Right ventricle myocardium superior (tissue), 1 donor: ENCODE measurements at places on chromosomes 11 and 22.

DNA sequence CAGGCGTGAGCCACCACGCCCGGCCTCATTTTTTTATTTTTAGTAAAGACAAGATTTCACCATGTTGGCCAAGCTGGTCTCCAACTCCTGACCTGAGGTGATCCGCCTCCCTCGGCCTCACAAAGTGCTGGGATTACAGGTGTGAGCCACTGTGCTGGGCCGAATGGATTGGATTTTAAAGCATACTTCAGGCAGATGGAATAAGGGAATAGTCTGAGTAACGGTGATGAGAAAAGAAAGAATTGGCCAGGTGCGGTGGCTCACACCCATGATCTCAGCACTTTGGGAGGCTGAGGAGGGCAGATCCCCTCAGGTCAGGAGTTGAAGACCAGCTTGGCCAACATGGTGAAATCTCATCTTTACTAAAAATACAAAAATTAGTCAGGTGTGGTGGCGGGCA lies 2.1 kb upstream of the CBL start:
- DNase-seq: peak; percentile 20

DNA sequence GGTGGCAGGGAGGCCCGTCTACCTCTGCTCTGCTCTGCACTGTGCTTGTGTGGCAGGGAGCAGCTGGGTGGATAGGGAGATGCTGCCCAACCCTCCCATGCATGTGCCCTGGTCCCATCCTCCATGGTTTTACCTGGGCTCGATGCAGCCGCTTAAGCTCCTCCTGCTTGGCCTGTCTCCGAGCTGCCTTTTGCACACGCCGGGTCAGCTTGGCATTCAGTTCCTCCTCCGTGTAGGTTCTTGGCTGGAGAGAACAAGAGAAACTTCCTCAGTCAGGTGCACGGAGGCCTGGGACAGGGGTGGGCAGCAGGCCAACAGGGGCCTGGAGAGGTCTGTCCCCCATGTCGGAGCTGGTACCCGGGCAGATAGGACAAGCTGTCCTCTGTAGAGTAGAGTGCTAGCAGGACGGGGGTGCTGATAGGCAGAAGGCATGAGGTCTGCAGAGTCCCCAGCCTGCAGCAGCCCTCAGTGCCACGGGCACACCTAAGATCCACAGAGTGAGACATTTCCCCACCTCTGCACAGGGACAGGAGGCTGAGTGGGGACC lies 36.4 kb upstream of the BID start:
- DNase-seq: peak; percentile 71

DNA sequence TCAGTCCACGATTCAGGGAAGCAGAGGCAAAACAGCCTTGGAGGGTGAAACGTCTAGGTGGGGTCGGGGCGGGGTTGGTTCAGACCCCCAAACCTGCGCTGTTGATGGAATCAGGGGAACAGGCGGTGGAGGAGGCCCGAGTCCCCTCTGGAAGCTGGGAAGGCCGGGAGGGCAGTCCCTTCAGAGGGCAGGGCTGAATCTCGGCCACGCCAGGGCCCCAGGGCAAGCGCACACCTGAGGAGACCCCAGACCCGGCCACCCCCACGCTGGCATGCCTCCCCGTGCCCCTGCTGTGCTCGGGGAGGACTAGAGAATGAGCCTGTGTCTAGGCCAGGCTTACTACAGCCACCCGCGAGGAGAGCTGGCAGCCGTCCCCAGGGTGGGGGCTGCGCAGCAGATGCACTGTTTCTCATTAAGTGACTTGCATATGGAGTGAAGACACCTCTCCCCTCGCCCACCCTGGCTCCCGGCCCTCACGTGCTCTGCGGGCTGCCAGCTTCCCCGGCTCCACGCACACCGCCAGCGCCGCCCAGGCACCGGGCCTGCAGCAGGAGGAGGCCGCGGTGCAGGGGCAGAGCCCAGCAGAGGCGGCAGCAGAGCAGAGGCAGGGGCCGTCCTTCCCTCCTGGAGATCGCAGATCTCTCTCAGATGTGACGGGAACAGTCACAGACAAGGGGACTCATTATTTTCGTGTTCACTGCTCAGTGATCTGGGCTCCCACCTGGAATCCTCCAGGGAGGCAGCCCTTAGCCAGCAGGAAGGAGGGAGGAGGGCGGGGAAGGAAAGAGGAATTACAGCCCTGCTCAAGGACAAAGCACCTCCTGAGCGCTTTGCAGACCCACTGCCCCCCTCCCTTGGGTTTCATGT lies 47.1 kb upstream of the OPCML start:
- DNase-seq: no peak

GRCh38 chr11:126231725-126232459 lies 20.3 kb downstream of the FAM118B start:
- DNase-seq: no peak

GRCh38 chr11:38646382-38646781 lies 2048.3 kb upstream of the RAG2 start:
- DNase-seq: no peak

DNA sequence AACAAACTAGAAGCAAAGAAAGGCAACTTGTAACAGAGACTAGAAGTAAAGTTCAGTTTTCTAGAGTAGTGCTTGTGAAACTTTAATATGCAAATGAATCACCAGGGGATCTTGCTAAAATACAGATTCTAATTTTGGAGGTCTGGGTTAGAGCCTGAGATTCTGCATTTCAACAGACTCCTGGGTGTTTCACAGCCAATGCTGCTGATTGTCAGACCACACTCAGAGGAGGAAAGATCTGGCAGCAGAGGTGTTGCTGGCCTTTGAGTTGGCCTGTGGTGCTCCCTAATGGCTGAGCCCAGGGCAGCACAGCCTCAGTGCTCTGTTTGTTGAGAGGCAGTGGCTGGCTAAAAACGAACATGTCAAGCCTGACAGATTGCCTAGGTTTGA lies 5.4 kb downstream of the CRY2 start:
- peak; percentile 74 for DNase-seq

- peak; percentile 91 for DNase-seq
Observed at GRCh38 chr22:30287648-30288418, 1.5 kb downstream of the CASTOR1 start.

- DNase-seq: no peak
Observed at GRCh38 chr11:56848141-56848809, 99.8 kb upstream of the OR9G4 start.

DNA sequence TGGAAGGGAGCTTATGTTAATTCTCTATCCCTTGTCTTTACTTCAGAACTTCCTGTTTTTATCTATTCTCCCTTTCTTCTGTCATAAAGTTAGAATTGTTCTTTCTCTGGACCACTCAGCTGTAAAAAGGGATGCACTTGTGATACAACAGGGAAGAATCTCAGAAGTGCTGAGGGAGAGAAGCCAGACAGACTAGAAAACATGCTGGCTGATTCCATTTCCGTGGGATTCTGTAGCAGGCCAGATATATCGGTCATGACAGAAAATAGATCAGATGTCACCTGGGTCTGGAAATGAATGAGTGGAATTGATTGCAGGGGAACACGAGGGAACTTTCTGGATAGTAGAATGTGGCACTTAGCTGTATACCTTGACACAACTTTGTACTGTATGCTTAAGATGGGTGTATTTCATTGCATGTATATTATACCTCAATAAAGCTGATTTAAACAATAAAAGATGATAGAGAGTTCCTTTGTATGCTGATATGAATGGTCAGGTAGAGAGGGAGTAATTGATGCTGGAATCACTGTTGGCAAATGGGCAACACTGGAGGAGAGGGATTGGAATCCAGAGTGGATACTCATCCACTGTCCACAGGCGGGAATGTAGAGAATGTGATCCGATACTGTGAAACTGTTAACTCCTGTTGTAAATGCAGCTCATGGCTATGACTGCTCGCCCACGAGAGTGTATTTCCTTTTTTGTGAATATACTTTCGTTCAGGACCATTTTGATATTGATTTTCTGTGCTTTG lies 59.6 kb downstream of the ATXN10 start:
- DNase-seq: no peak

- no peak for DNase-seq
Observed at GRCh38 chr11:123822032-123822431, 15.9 kb upstream of the OR6M1 start.

- no peak for DNase-seq
Observed at GRCh38 chr11:67494371-67495233, 10.6 kb downstream of the PITPNM1 start.

GRCh38 chr22:49420651-49421050 lies 407.0 kb downstream of the BRD1 start:
- no peak for DNase-seq

GRCh38 chr11:124657904-124658303 lies 15.6 kb downstream of the SIAE start:
- DNase-seq: no peak

- no peak for DNase-seq
Observed at GRCh38 chr11:114970927-114971645, 292.8 kb downstream of the NXPE2 start.

- DNase-seq: no peak
Observed at GRCh38 chr11:125079151-125079877, 16.2 kb downstream of the SLC37A2 start.

- DNase-seq: no peak
Observed at GRCh38 chr11:37456746-37457145, 858.7 kb upstream of the RAG2 start.

GRCh38 chr11:34546511-34547209 lies 33.1 kb upstream of the ELF5 start:
- no peak for DNase-seq

- peak; percentile 80 for DNase-seq
Observed at GRCh38 chr11:131495423-131495822, 125.0 kb downstream of the NTM start.

DNA sequence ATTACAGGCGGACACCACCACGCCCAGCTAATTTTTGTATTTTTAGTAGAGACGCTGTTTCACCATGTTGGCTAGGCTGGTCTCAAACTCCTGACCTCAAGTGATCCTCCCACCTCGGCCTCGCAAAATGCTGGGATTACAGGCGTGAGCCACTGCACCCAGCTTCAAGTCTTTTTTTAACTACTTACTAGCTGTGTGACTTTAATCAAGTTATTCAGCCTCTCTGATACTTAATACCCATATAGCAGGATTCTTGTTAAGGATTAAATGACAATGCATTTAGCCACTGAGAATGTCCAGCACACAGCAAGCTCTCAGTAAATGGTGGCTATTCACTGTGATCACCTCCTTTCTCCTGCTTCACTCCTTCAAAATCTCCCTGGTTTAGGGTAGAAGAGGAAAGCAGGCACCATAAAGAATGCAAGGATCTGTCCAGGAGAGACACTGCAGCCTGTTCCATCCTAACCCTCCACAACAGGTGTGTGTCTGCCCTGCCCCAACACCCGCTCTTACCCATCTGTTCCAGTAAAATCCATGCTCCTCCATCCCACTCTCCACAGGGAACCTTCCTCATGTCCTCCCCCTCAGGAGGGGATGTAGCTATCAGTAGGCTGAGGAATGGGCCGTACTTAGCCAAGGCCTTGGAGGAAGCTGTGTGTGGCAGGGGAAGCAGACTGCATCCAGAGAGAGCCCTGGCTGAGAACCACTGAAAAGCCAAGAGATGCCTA lies 69.3 kb downstream of the MICAL3 start:
- DNase-seq: no peak

DNA sequence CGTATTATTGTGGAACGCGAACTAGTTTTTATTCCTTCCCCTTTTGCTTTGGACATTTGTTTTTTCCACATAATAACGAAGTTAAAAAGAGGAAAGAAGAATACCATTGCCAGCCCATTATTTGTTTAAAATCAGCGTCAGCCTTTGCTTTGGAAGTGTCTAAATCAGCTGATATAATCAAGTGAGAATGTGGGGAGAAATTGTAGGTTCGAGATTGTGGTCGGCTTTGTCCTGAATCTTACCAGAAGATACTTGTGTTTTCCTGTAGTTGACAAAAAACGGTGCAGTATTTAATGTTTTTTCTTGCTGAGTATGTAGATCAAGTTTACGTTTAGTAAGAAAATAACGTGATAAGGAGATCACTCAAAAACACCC lies 935 bp downstream of the ZNF143 start:
- no peak for DNase-seq

DNA sequence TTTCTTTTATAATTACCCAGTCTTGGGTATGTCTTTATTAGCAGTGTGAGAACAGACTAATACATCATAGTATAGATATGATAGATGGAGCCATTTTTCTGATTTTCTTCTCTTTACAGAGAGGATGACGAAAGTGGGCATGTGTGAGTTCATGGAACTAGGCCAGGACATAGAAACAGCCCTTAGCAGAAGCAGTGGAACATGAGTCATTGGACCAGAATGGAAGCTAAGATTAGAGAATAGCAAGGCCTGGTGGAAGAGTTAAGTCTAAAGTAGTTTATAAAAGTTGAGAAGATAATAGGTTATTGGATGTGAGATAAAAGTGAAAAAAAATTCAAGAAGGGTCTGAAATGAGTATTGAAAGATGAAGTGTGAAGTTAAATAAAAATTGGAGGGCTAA lies 97.0 kb upstream of the MPPED2 start:
- DNase-seq: no peak

DNA sequence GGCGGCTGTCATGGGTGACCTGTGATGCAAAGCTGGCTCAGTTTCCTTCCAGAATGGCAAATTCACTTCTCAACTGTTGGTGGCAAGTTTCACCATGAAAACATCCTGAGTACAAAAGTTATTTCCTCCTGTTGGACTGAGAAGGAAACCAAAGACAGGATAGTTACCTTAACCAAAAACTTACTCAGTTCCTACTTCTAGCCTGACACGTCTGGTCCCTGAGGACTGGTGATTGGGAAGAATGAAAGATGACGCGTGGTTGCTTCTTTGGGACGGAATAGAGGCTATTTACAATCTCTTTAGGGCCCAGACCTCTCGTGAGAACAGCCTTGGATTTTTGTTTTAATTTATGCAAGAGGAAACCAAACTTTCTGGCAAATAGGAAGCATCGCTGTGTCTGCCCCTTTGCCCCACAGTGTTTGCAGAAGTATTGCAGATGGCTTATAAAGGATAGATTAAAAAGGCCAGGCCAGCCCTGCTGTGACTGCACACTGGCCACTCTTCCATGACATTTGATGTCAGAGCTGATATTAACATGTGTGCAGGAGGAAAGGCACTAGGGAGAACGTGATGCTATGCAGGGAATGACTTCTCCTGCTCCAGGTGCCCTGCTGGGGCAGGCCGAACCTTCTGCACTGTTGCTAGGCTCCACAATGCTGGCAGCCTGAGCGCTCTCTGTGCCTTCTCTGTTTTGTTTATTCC lies 7.6 kb downstream of the VPS26B start:
- DNase-seq: no peak

DNA sequence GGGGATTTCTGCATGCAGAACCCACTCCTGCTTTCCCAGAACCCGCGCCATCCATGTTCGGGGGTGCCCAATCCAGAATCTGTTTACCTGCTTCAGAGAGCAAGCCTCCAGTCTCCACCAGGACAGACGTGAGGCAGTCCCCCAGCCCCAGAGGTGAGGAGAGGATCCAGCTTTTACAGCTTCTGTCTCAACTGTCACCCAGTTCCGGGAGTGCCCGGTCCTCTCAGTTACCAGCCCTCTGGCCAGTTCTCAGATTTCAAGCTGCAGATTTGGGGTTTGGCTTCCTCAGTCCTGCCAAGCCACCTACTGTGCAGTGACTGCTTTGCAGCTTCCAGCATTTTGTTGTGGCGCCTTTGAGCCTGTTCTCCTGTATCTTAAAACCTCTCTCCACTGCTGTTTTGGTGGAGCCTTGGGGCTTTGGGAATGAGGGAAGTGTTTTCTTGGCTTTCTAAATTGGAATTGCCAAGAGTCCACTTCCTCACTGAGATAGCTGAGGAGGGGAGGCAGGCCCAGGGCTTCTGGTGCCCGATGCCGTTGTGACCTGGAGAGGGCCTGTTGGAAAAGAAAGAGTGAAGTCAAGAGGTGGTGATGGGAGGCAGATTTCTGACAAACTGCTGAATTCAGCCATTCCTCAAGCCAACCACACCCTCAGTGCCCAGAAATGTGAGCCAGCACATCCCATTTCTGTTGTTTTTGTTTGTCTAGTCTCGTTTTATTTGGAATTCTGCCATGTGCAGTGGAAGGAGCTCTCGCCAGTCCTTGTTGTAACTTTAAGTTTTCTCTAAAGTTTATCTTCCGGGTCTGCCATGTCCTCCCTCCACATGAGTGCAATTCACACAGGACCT lies 513.4 kb downstream of the TBC1D22A start:
- no peak for DNase-seq
